ENCODE measurements at places on chromosomes 1 and 21. TPM values are rescaled to one million over a fixed set of nuclear protein-coding genes. Genes with fewer than 3 reads are reported as not detected.

The ANKRD34A gene
- 2.2 TPM for total RNA-seq

The S100A7 gene
- not detected for total RNA-seq

The ERG gene
- not detected for total RNA-seq

The NBPF6 gene
- total RNA-seq: not detected

The PRR9 gene
- total RNA-seq: not detected

The CELA2B gene
- total RNA-seq: not detected

The SYTL1 gene
- 83.5 TPM for total RNA-seq
